Bone marrow (tissue), 2 donors: ENCODE measurements at places on chromosomes 1 and 21.

- DNase-seq = no peak
Measured at GRCh38 chr1:37056325-37056724, 22.0 kb upstream of the GRIK3 start.

DNA sequence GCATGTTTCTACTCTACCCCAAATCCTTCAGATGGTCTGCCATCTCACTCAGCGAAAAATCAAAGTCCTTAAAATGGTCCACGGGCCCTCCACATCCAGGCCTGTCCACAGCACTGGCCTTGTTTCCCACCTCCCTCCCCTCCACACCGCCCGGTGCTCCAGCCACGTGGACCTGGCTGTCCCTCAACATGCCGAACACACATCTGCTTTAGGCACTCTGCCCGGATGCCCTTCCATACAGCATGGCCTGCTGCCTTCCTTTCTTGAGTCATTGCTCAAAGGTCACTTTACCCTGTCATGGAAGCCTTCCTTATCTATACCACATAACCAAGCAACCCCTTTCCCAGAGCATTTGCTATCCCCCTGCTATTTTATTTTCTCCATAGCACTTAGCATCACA, 143.0 kb downstream of the DNM3 start:
- no peak for DNase-seq

DNA sequence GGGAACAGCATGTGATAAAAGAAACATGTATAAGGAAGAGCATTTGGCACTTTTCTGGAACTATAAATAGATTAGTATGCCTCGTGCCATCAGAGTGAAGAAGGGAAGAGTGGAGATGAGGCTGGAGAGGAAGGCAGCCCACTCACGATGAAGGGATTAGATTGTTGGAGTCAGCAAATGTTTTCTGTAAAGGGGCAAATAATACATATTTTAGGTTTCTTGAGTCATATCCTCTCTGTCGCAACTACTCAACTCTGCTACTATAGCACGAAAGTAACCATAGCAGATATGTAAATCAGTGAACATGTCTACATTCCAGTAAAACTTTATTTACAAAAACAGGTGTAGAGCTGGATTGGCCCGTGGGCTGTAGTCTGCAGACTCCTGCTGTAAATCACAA, 147.8 kb downstream of the TENT5C start:
- no peak for DNase-seq

DNA sequence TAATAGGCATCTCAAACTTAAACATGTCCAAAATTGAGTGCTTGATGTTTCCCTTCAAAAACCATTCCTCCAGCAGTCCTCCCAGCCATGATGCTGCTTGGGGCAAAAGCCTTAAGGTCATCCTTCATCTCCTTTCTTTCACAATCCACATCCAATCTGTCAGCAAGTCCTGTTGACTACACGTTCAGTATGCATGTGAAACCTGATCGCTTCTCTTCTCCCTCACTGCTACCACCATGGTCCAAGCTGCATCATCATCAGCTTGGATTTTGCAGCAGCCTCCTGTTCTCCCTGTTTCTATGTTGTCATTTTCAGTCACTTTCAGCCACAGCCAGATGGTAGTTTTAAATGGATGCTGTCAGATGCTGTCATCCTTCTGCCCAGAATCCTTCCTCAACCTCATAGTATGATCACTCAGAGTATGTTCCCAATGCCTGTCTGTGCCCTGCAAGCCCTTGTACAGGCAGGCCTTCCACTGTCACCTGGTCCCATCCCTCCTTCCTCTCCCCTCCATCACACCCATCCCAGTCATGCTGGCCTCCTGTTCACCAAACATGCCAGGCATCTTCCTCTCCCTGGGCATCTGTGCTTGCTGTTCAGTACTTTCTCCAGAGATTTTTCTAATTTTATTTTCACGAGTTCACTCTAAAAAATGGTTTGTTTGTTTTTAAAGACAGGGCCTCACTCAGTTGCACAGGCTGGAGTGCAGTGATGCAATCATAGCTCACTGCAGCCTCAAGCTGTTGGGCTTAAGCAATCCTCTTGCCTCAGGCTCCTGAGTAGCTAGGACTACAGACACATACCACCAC, 66.0 kb downstream of the SYDE2 start:
- DNase-seq = no peak

GRCh38 chr1:39130325-39130724, 74.2 kb upstream of the MACF1 start:
- DNase-seq = no peak

DNA sequence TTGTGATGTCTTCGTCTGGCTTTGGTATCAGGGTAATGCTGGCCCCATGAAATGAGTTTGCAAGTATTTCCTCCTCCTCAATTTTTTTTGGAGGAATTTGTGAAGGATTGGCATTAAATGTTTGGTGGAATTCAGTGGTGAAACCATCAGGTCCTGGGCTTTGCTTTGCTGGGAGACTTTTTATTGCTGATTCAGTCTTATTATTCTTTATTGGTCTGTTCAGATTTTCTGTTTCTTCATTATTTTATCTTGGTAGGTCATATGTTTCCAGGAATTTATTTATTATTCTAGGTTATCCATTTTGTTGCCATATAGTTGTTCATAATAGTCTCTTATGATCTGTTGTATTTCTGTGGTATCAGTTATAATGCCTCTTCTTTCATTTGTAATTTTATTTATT, 126.7 kb downstream of the RABGAP1L start:
- no peak for DNase-seq

- no peak for DNase-seq
Measured at GRCh38 chr1:53511933-53512806, 53.0 kb downstream of the DMRTB1 start.

- no peak for DNase-seq
Measured at GRCh38 chr1:20138961-20139550, at the start of gene PLA2G2F. TSS of gene PLA2G2F (plus strand) at chr1:20139323. CDS start at chr1:20139428, 105 bp downstream.

- no peak for DNase-seq
Measured at GRCh38 chr1:116150368-116150767, 39.2 kb downstream of the MAB21L3 start.
